ENCODE measurements at places on chromosomes 1 and 21. TPM values are rescaled to one million over a fixed set of nuclear protein-coding genes. Genes with fewer than 3 reads are reported as not detected.

SLC5A9 gene
- total RNA-seq = not detected

IFI44L gene
- total RNA-seq = 5.9 TPM

PGBD5 gene
- total RNA-seq = 2.2 TPM

CDK18 gene
- 0.16 TPM for total RNA-seq

NEK2 gene
- total RNA-seq = 0.26 TPM

TMPRSS3 gene
- not detected for total RNA-seq

FPGT gene
- 14.3 TPM for total RNA-seq

AKR1A1 gene
- total RNA-seq = 161 TPM

MNDA gene
- not detected for total RNA-seq

C1orf56 gene
- total RNA-seq = 1.4 TPM

ETV3L gene
- not detected for total RNA-seq

EXTL2 gene
- total RNA-seq = 32.9 TPM

EVA1C gene
- 2.9 TPM for total RNA-seq

BMP8B gene
- total RNA-seq = under 0.01 TPM

OR10Z1 gene
- total RNA-seq = not detected

USP21 gene
- total RNA-seq = 5.5 TPM

MUTYH gene
- total RNA-seq = 11.8 TPM

TBX15 gene
- not detected for total RNA-seq

All from bronchial smooth muscle cell (primary cell).